H7 (cell line): ENCODE measurements at places on chromosomes 12 and 14. TPM values are rescaled to one million over a fixed set of nuclear protein-coding genes. Genes with fewer than 3 reads are reported as not detected.

- no peak for DNase-seq
Measured at GRCh38 chr12:63782466-63782865, 2.8 kb downstream of the RXYLT1 start.

GRCh38 chr14:51118993-51119392 is 24.1 kb upstream of the TRIM9 start:
- DNase-seq: no peak

GRCh38 chr14:58769771-58770170 is 132.0 kb downstream of the DACT1 start:
- no peak for DNase-seq

Gene RSRC2
- total RNA-seq: 54.4 and 69.8 TPM in 2 replicates

Gene PTPN21
- 3.5 and 6.1 TPM in 2 replicates for total RNA-seq

Gene GRIN2B
- total RNA-seq: 0.10 and 1.00 TPM in 2 replicates
